GM19239 (cell line): ENCODE measurements at places on chromosomes 4 and X.

DNA sequence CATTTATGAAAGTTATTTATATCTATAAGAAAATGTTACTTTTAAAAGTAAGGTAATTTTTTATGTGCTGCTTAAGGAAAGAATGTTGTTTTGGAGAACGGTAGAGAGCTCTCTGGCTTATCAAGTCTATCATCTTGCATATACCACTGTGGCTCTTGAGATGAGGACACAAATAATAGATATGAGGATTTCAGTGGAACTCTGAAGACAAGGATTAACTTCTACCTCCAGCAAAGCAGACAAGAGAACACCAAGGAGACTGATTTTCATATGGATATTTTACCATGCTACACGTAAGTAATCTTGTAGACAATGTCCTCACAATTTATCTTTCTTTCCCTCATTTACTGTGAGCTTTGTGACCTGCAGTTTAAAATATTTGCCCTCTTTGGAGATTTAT is 557.5 kb upstream of the NDST4 start:
- no peak for DNase-seq

- no peak for DNase-seq
Measured at GRCh38 chr4:65515646-65516045, 154.6 kb downstream of the EPHA5 start.

GRCh38 chr4:110112056-110112455 is 86.4 kb downstream of the ELOVL6 start:
- no peak for DNase-seq

DNA sequence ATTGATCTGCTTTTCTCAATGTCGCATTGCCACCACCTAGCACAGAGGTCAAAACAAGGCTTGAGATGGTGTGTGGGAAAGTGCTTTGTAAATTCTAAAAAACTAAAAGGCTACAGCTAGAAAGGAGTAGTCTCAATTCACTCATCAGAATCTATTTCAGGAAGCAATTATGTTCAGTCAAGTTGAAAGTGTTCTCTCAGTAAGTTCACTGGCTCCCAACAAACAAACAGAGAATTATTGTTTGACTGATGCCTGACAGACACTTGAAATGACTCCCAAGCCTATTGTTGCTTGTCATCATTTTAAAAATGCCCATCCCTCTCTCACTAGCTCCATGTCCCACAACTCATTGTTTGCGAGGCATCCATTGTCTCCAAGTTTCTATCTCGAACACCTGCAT is 419.6 kb upstream of the CPEB2 start:
- no peak for DNase-seq

GRCh38 chrX:153732401-153732800 is 7.7 kb downstream of the ABCD1 start:
- no peak for DNase-seq
